ENCODE measurements at places on chromosomes 5 and 9.

DNA sequence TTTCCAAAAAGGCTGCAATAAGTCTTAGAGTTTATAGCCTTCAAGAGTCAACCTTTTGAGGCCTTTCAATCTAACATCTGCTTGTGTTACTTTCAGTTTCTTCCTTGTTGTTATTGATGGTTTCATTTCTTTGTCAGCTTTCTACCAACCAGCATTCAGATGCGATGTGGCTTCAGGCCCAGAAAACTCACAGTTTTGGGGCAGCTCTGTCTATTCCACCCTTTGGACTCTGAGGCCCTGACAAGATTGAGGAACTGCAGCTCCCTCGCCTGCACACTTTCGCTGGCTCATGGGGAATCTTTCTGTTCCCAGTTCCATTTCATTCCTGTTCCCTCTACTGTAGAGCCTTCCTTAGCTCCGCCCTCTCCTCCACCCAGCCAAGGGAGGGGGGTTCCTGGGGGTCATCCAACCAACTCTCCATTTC, 13.3 kb upstream of the WHRN start:
- no peak for DNase-seq

DNA sequence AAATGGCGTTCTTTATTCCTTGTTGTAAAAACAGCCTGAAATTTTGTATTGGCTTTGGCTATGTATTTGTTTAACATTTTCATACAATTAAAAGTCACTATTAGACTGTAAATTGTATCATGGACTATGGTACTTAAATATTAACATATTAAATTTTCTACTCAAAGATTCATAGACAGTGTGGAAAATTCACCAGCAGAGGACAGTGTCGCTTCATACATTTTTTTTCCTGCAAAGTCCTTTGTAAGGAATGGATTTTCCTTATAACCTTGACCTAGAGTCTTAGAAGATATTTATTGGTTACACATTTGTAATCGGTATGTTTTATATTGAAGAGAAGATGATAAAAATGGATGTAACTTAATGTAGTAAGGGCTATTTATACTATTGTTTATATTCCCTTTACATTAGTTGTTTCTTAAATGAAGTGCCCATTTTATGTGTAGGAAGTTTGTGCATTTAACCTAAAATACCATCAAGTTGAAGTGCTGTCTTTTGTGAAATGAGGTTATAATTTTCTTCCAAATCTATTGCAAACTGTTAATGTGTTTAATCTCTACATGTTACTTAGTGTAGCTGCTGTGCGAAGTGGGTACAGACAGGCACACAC, 150.1 kb downstream of the KDM4C start:
- no peak for DNase-seq

DNA sequence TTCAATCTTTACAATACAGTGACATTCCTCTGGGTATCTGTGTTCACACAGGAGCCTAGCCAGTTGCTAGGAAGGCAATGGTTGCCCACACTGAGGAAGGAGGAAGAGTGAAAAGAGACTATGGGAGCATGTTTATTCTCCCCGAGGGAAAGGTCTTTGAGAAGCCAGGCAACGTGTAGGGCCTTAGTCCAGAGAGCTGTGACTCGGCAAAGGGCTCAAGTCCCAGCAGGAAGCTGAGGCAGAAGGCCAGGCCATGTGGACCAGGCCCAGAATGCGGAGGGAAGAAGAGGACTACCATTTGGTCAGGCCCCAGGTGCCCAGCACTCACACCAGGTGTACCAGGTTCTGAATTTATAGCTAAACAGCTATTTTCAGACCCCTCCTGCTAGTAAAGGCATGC, 136.6 kb upstream of the DMAC1 start:
- DNase-seq, result no peak

DNA sequence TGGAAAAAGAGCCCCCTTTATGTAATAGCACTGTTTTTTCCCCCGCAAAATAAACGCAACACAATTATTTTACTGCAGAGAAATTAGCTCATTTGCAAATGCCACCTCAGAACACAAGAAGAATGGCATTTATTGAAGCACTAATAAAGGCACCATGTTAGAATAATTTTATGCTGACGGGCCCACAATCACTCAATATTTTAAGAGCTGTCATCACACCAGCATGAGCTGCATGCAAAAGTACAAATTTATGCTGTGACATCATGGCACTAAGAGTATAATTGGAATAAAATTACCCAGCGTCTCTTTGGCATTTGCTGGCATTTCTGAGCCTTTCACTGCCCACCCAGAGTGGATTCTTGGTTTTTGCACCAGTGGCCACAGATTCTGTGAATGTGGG, 364.6 kb downstream of the TLE4 start:
- no peak for DNase-seq

- no peak for DNase-seq
Observed at GRCh38 chr5:134127988-134128647, 13.6 kb downstream of the TCF7 start.

GRCh38 chr5:1028481-1029281, 20.1 kb downstream of the NKD2 start:
- no peak for DNase-seq

Measured in NCI-H2171 (cell line).